Endodermal cell (in vitro differentiated cells): ENCODE measurements at places on chromosomes 16 and 17. TPM values are rescaled to one million over a fixed set of nuclear protein-coding genes. Genes with fewer than 3 reads are reported as not detected.

DNA sequence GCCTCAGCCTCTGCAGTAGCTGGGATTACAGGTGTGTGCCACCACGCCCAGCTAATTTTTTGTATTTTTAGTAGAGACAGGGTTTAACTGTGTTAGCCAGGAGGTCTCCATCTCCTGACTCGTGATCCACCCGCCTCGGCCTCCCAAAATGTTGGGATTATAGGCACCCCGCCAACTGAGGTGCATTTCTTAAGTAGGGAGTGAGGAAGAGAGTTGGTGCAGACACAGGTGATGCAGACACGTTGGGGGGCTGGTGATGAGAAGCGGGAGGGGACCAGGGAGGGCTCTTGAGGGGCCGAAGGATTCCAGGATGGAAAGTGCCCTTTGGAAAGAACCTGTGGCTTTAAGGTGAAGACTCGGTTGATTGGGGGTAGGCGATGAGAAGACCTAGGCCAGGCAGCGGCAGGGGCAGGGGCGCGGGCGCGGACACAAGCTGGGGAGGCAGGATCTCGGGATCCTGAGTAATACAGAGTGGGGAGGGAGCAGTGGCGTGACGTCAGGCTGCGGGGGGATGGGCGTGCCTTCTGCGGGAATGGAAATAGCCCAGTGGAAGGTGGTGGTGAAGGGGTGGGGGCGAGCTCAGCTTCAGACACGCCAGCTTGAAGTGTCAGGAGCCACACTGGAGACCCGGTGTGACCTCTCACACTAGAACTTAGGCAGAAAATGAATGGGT is 2.5 kb upstream of the ATP6V0C start:
- no peaks in the 10 kb centered on the region for H3K27me3 ChIP-seq
- DNase-seq: no peak
- H3K4me3 ChIP-seq: no peak overlapping the region
- H3K36me3 ChIP-seq: peaks cover 7% of the 10 kb centered on the region

- DNase-seq: no peak
- H3K4me3 ChIP-seq: no peak overlapping the region
- H3K36me3 ChIP-seq: no peaks in the 10 kb centered on the region
These were observed 161.8 kb upstream of the KCNJ16 start for GRCh38 chr17:69913216-69913615.

DNA sequence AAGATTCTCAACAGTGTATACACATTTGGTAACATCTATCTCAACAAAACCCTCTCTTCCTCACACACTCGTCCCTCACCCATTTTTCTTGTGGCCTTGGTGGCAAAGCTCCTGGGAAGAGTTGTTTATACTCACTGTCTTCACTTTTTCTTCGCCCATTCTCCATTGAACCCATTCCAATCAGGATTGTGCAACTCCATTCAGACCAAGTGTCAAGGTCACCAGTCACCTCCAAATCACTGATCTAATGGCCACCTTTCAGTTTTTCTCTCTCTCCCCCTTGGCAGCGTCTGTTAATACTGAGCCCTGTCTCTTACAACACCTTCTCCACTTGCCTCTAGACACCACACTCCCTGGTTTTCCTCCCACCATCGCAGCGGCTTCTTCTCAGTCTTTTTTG is 8.6 kb upstream of the SLC13A5 start:
- H3K27ac ChIP-seq: no peak overlapping the region
- H3K36me3 ChIP-seq: no peaks in the 10 kb centered on the region
- H3K4me1 ChIP-seq: no peaks in the 10 kb centered on the region
- H3K27me3 ChIP-seq: peaks cover 44% of the 10 kb centered on the region

GRCh38 chr17:74549343-74549742 is 3.4 kb upstream of the CD300C start:
- DNase-seq: no peak
- H3K36me3 ChIP-seq: no peaks in the 10 kb centered on the region
- no peak overlapping the region for H3K4me3 ChIP-seq
- no peaks in the 10 kb centered on the region for H3K27me3 ChIP-seq
- no peak overlapping the region for H3K27ac ChIP-seq
- H3K4me1 ChIP-seq: no peaks in the 10 kb centered on the region

- H3K36me3 ChIP-seq: no peaks in the 10 kb centered on the region
- no peak overlapping the region for H3K27ac ChIP-seq
- no peak overlapping the region for H3K4me3 ChIP-seq
- no peaks in the 10 kb centered on the region for H3K27me3 ChIP-seq
- peak; percentile 36 for DNase-seq
These were observed 181.4 kb downstream of the COPRS start for GRCh38 chr17:31677681-31678080.

- no peak overlapping the region for H3K27ac ChIP-seq
- no peak for DNase-seq
- H3K4me3 ChIP-seq: no peak overlapping the region
These were observed 113.8 kb downstream of the SLC39A11 start for GRCh38 chr17:72978593-72979218.

Gene RNF157
- total RNA-seq: 3.5 to 9.6 TPM (median 7.1 TPM) in 3 replicates

DNA sequence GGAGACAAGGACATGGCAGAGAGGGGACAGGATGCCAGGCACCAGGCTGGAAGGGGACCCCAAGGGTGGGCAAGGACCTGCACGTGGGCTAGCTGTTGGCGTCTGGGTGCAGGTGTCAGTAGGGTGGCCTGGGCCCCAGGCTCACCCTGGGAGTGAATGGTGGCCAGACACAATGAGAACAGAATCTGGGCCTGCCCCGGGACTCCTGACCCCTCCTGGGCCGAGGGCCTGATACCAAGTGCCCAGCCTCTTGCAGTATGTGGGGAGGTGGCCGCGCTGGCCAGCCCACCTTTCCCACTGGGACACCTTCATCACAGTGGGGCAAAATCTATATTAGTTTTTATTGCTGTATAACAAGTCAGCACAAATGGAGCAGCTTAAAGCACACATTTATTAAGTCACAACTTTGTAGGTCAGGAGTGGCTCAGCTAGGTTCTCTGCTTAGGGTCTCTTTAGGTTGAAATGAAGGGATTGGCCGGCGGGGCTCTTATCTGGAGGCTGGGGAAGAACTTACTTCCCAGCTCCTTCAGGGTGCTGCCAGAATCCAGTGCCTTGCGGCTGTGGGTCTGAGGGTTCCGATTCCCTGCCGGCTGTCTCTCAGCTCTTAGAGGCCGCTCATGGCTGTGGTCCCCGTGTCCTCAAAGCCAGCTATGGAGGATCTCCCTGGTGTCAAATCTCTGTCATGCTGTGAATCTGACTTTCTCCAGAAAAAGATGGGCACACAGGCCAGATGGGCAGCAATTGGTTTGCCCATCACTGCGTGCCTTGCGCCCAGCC is 3.6 kb downstream of the PRSS33 start:
- H3K4me3 ChIP-seq: no peak overlapping the region
- H3K27me3 ChIP-seq: peaks cover 20% of the 10 kb centered on the region
- H3K36me3 ChIP-seq: no peaks in the 10 kb centered on the region
- no peak overlapping the region for H3K27ac ChIP-seq

DNA sequence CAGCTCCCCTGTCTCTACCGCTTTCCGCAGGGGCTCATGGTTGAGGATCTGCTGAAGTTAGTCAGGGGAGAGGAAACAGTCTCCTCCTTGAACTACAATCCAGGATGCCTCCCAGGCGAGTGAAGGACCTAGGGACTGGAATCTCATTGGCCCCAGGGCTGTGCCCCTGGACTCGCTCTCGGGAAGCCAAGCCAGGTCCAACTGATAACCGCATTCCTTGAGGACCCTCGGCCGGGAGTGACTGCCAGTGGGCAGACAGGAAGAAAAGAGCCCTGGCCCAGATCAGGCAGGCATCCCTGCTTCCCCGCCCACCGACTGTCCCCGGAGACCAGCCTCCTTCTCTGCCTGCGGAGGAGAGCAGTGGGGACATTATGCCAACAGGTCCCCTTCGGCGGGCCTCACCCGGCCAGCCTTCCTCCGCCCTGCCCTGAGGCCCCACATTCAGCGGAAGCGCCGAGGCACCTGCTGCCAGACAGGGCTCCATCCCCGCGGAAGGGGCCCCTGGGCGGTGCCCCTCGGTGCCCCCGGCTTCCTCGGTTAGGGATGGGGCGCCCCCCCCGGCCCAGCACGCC is 776 bp downstream of the LRRC75A start:
- peak; percentile 84 for DNase-seq
- peaks cover 42% of the 10 kb centered on the region for H3K27me3 ChIP-seq
- no peaks in the 10 kb centered on the region for H3K36me3 ChIP-seq
- H3K27ac ChIP-seq: no peak overlapping the region

Gene ZPBP2
- not detected in 2 replicates for total RNA-seq

GRCh38 chr17:41697122-41697962 is 8.7 kb downstream of the EIF1 start:
- no peak overlapping the region for H3K27ac ChIP-seq
- peaks cover 14% of the 10 kb centered on the region for H3K36me3 ChIP-seq
- H3K4me1 ChIP-seq: no peaks in the 10 kb centered on the region
- H3K4me3 ChIP-seq: no peak overlapping the region

- no peaks in the 10 kb centered on the region for H3K4me1 ChIP-seq
- H3K36me3 ChIP-seq: no peaks in the 10 kb centered on the region
- H3K4me3 ChIP-seq: no peak overlapping the region
- no peak overlapping the region for H3K27ac ChIP-seq
- no peaks in the 10 kb centered on the region for H3K27me3 ChIP-seq
- peak; percentile 94 for DNase-seq
These were observed 22.5 kb downstream of the DNAI2 start for GRCh38 chr17:74296548-74296936.

GRCh38 chr17:58007781-58008706 is 998 bp upstream of the SRSF1 start:
- H3K4me3 ChIP-seq: peak overlapping the region; percentile 96
- H3K27me3 ChIP-seq: no peaks in the 10 kb centered on the region
- H3K4me1 ChIP-seq: peaks cover 13% of the 10 kb centered on the region
- DNase-seq: peak; percentile 61
- peak overlapping the region; percentile 95 for H3K27ac ChIP-seq

Gene C1QTNF8
- 0.20 TPM in 1 of 3 replicates, not detected in the others for total RNA-seq

DNA sequence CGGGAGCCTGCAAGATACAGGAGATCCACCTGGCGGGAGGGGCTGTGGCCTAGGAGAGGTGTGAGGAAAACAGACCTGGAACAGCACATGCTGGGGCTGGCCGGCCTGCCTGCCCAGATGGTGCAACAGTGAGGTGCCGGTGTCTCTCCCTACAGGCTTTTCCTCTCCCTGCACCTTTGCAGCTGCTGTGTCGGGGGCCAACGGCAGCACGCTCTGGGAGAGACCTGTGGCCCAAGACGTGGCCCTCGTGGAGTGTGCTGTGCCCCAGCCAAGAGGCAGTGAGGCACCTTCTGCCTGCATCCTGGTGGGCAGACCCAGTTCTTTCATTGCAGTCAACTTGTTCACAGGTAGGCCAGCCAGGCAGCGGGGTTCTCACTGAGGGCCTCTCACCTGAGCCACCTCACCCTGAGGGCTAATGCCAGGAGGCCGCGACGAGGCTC is 15.9 kb downstream of the RGS11 start:
- peaks cover 9% of the 10 kb centered on the region for H3K36me3 ChIP-seq
- no peaks in the 10 kb centered on the region for H3K4me1 ChIP-seq
- no peaks in the 10 kb centered on the region for H3K27me3 ChIP-seq
- no peak for DNase-seq
- no peak overlapping the region for H3K27ac ChIP-seq

Gene KRTAP16-1
- total RNA-seq: not detected in 3 replicates

Gene SPNS2
- total RNA-seq: 1.2 TPM in 1 of 3 replicates, not detected in the others

- DNase-seq: no peak
- no peak overlapping the region for H3K4me3 ChIP-seq
- H3K36me3 ChIP-seq: no peaks in the 10 kb centered on the region
- peak overlapping the region; percentile 95 for H3K27ac ChIP-seq
- no peaks in the 10 kb centered on the region for H3K4me1 ChIP-seq
These were observed 244.9 kb downstream of the STX8 start for GRCh38 chr17:9330611-9331271.

DNA sequence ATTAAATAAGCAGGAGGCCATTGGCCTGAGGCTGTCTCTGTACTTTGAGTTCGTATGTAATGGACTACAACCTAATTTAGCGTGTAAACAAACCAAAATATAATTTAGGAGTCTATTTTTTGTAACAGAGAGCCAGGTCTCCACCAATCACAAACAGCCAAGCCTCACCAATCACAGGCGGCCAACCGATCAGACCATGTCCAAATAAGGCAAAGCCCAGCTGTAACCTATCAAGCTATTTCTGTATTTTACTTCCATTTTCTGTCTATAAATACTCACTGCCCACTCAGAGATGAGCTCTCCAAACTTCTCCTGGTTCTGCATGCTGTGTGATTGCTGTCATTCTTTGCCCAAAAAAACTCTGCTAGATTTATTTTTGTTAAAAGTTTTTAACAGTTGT is 322.7 kb downstream of the NPIPA8 start:
- H3K27ac ChIP-seq: no peak overlapping the region
- no peaks in the 10 kb centered on the region for H3K36me3 ChIP-seq
- no peak for DNase-seq
- H3K27me3 ChIP-seq: no peaks in the 10 kb centered on the region
- H3K4me1 ChIP-seq: no peaks in the 10 kb centered on the region

DNA sequence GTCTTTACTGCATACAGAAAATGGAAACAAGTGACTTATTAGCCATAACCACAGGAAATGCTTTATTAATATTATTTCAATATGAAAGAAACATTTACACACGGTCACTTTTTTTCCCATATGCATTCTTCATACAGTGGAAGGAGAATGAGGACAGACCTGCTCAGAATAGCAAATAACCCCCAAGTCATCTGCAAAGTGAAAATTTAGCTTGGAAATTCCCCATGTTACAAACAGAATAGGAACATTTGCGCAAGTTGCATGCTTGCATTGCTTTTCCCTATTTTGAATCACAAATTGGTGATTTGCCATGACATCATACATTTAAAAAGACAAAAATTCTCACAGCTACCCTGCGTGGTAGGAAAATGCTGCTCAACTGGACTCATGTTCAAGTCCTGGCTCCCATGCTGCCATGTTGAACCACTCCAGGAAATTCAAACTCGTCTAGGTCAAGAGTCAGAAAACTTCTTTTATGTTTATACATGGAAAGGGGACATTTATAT is 102.0 kb downstream of the GP2 start:
- H3K27ac ChIP-seq: no peak overlapping the region
- no peaks in the 10 kb centered on the region for H3K36me3 ChIP-seq
- H3K4me3 ChIP-seq: no peak overlapping the region
- no peak for DNase-seq

Gene HLF
- not detected in 2 replicates for total RNA-seq

DNA sequence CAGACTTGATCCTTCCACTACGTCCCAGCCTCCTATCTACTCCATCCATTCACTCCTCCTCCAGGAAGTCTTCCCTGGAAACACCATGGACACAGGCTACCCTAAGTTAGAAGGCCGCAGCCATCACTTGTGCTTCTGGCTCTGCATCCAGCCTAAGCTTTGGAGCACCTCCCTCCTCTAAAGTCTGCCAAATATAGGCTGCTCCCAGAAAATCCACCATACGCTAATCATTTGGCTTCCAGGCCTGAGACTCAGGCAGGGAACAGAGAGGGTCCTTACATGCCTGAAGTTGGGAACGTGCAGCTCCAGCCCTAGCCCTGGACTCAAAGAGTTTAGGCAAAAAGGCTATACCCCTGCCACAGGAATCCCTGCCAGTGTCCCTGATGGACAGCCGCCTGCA is 6.7 kb downstream of the PCGF2 start:
- H3K4me3 ChIP-seq: no peak overlapping the region
- H3K27me3 ChIP-seq: no peaks in the 10 kb centered on the region
- H3K27ac ChIP-seq: peak overlapping the region; percentile 91
- DNase-seq: no peak
- peaks cover 5% of the 10 kb centered on the region for H3K4me1 ChIP-seq

- DNase-seq: no peak
- H3K27ac ChIP-seq: no peak overlapping the region
- H3K4me1 ChIP-seq: peaks cover 10% of the 10 kb centered on the region
- no peaks in the 10 kb centered on the region for H3K27me3 ChIP-seq
These were observed 18.6 kb downstream of the PDP2 start for GRCh38 chr16:66898933-66899309.

GRCh38 chr16:47492428-47493377 is 31.6 kb downstream of the PHKB start:
- no peak overlapping the region for H3K27ac ChIP-seq
- peaks cover 16% of the 10 kb centered on the region for H3K36me3 ChIP-seq
- H3K4me1 ChIP-seq: peaks cover 2% of the 10 kb centered on the region
- DNase-seq: no peak
